ENCODE measurements at places on chromosomes 2 and 18. TPM values are rescaled to one million over a fixed set of nuclear protein-coding genes. Genes with fewer than 3 reads are reported as not detected.

The CD28 gene
- 30.5 TPM for total RNA-seq

The PLCD4 gene
- 0.53 TPM for total RNA-seq

The SCN7A gene
- not detected for total RNA-seq

The CRYGD gene
- not detected for total RNA-seq

The HES6 gene
- total RNA-seq, result 4.0 TPM

The KRTCAP3 gene
- total RNA-seq, result 6.4 TPM

Data from activated CD8-positive, alpha-beta memory T cell treated with anti-CD3 and anti-CD28 coated beads, Interleukin-2, amount 10 ng/mL, durations not matched to agents 7 days and 5 days (primary cell).